Stimulated activated CD8-positive, alpha-beta memory T cell treated with anti-CD3 and anti-CD28 coated beads, Interleukin-4, amount 100 ng/mL, for 1 hour (primary cell): ENCODE measurements at places on chromosomes 4 and X.

DNA sequence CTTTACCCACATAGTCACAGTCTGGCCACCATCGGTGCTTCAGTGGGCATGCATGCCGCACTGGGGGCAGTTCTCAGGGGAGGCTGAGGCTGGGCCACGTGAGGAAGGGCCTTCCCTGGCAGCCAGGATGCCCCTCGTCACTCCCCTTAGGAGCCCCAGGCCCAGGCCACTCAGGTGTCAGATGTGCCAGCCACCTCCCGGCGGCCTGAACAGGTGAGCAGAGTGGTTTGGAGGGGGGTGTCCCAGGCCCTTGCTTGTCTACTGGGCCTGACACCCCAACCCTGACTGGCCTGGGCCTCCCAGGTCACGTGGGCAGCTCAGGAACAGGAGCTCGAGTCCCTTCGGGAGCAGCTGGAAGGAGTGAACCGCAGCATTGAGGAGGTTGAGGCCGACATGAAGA lies 12.1 kb downstream of the CCDC22 start:
- no peak for DNase-seq

- DNase-seq, result no peak
Observed at GRCh38 chrX:8453611-8454010, 11.0 kb upstream of the VCX3B start.

DNA sequence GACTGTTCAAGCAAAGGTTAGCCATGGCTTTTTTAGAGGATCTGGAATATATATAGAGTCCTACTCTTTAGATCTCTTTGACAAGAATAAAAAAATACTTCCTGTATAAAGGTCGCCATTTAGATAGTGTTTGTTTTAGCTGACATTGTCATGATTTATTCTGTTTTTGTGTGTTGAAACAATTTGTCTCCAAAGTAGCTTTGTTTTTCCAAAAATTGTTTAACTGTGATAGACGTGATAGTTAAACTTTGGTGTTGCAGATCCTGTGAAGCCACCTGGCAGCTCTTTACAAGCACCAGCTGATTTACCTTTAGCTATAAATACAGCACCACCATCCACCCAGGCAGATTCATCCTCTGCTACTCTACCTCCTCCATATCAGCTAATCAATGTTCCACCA lies 80.3 kb upstream of the SMARCA5 start:
- no peak for DNase-seq

DNA sequence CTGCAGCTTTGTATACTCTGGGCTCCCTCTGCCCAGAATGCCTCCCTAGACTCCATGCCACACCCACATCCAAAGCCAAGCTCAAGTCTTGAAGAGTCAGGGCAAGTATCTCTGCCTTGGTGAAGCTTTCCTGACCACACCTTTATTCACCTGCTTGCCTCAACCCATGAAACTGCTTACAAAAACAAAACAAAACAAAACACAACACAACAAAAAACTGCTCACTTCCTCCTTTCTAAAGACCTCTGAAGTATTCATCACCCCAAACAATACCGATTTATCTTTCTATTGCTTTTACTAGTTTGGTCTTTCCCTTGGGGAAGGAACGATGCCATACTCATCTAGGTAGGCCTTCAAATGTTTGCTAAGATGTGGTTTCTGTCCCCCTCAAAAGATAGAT lies 45.0 kb downstream of the TMEM165 start:
- DNase-seq, result no peak

DNA sequence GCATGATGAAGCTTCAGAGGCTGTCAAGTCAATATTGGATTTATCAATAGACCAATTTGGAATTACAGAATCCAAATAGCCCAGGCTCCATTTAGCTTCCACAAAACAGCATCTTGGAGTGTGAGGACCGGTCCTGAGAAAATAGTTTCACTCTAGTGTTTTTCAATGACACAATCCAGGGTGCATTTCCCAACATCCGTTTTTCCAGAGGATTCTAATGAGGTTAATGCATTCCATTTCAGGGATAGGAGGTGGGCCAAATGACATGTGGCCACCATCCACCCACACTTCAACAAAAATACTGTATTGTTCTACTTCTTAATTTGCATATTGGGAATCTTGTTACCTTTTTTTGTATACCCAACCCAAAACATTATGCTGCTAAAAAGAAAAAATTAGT lies 229.8 kb upstream of the LDB2 start:
- DNase-seq, result no peak

GRCh38 chrX:24034485-24034884 lies 7.5 kb upstream of the KLHL15 start:
- DNase-seq, result no peak

GRCh38 chr4:152363086-152363485 lies 172.8 kb downstream of the FBXW7 start:
- DNase-seq, result no peak

GRCh38 chr4:78922207-78922606 lies 17.0 kb downstream of the PAQR3 start:
- no peak for DNase-seq

GRCh38 chr4:162392946-162393345 lies 229.1 kb upstream of the FSTL5 start:
- no peak for DNase-seq

GRCh38 chrX:112889400-112889799 lies 48.8 kb upstream of the AMOT start:
- no peak for DNase-seq

DNA sequence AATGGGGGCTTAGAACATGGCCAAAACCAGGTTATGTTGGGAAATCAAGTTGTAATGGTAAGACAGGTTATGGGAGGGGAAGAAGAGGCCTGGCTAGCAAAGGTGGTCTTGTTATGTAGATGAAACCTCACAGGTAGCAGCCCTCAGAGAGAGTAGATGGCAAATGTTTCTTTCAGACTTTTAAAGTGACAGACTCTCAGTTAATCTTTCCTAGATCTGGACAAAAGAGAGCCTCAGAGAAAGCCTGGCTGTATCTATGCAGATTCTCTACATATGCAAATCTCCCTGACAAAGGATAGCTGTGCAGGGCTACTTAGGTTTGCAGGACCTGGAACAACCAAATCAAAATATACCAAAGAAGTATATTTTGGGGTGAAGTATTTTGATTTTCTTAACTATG lies 284.1 kb upstream of the AMOT start:
- no peak for DNase-seq

DNA sequence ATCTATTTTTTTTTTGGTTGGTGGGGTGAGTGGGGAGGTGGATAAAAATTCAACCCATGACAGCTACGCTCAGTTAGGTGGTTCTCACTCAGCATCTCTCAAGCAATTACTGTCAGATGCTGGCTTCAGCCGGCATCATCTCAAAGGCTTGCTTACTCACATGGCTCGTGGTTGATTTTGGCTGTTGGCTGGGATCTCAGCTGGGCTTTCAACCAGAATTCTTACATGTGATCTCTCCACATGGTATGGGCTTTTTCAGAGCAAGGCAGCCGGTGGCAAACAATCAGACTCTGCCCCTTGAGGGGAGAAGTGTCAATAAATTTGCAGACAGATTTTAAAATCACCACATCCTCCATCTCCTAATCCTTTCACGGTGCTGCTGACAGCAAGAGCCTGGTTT lies 47.2 kb downstream of the SLC34A2 start:
- DNase-seq, result no peak

DNA sequence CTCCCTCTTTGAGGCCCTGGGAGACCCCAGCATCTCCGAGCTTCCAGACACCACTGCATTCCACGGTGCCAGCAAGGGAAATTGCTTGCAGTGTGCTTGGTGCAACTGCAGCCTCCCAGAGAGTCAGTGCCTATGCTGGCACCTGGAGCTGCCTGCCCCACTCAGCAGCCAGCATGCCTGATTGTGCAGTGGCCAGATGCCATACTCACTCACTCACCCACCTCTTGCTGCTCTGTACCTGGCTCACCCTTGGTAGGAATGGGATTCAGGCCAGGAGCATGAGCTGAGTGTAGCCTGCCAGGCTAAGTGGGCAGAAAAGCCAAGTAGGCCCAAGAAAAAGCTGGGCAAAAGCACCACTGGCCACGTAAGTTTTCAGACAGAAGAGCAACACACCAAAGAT lies 651.4 kb downstream of the GABRG1 start:
- DNase-seq, result no peak

- no peak for DNase-seq
Observed at GRCh38 chrX:23803931-23804381, 21.0 kb downstream of the SAT1 start.

- no peak for DNase-seq
Observed at GRCh38 chr4:38559374-38559773, 104.6 kb upstream of the KLF3 start.

GRCh38 chr4:110634350-110635162 lies 11.7 kb upstream of the PITX2 start:
- DNase-seq, result no peak

GRCh38 chr4:182695842-182696241 lies 221.3 kb downstream of the DCTD start:
- no peak for DNase-seq

DNA sequence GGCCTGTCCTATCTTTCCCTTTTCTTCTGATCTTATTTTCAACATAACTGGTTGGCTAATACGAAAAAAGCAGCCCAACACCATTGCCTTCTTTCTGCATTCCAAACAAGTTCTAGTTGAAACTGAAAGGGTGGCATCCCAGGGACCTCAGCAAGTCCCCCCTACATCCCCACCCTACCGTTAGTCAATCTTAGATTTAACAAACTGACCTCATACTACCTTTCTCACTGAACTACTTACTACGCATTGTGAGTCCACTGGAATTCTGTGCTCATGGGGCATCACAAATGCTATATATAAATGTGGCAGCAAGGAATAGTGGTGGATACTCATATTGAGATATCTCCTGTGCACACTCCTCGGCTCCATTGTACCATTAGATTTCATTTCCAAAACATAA lies 33.1 kb upstream of the FGF5 start:
- no peak for DNase-seq

- no peak for DNase-seq
Observed at GRCh38 chrX:115259238-115259875, 25.5 kb upstream of the LRCH2 start.

DNA sequence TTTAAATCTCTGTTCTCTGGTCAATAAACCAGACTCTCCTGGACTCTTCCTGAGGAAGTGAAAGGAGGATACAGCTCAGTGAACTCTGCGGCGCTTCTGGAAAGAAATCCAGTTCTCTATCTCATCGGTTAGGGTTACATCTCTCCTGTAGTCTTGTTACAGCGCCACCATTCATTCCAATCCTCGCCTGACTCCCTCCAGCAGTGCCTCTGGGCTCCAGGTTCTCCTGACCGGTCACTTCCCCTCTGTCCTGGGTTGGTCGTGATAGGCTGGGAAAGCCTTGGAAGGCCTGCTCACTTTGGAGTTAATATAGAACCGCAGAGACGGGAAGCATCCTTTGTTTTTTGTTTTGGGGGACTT lies 97.0 kb upstream of the STOX2 start:
- no peak for DNase-seq

DNA sequence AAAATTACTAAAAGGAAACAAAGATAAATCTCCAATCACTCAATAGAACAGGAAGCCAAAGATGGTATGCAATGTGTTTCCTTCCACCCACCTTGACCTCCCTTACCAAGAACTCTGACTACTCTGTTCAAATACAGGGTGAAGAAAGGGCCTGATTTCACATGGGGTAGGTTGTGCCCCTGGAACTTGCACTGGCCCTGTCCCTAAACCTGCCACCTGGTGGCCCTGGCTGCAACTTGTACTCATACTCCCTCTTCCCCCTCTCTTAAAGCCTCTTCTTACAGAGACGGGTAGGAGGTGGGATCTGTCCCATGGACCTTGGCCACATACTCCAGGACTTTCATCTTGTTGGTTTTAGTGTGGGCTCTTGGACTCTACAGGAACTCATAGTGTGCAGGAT lies 17.3 kb upstream of the TMEM185A start:
- DNase-seq, result no peak

DNA sequence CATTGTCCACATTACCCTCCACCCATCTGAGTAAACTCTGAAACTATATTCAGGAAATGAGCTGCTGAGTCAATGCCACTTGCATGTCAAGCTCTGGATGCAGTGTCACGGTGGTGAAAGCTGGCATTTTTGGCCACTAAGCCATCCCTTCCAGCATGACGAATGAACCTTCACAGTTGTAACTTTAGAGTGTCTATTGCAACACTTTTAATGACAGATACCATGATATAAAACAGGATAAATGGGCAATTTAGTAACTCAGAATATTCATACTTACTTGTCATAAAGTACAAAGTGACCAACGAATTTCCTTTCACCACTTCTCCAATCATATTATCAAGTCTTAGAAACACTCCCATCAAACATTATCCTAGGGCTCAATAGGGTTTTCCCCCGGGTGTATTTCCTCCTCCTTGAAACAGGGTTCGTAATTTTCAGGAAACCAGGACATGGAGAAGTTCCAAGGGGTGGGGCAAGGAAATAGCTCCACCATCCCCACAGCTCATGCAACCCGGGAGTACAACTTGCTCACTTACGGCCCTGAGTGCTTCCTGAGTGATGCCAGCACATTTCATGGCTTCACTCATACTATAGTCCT lies 73.1 kb downstream of the MTHFD2L start:
- no peak for DNase-seq

DNA sequence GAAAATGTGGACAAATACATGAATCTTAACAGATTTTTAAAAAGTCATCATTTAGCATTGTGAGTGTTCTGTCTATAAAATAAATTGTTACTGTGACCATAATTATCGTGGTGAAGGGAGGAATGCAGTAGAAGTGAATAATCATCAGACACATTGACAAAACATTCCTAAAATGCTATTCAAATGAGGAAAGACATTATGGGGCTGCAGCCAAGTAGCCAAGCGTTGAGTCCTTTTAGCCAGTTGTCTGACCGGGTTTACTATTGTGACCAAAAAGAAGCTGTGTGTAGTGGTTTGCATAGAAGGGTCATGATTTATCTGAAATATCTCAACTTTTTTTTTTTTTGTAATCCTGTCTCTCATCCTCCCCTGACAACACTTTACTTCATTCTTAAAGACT lies 19.5 kb downstream of the WWC2 start:
- no peak for DNase-seq

DNA sequence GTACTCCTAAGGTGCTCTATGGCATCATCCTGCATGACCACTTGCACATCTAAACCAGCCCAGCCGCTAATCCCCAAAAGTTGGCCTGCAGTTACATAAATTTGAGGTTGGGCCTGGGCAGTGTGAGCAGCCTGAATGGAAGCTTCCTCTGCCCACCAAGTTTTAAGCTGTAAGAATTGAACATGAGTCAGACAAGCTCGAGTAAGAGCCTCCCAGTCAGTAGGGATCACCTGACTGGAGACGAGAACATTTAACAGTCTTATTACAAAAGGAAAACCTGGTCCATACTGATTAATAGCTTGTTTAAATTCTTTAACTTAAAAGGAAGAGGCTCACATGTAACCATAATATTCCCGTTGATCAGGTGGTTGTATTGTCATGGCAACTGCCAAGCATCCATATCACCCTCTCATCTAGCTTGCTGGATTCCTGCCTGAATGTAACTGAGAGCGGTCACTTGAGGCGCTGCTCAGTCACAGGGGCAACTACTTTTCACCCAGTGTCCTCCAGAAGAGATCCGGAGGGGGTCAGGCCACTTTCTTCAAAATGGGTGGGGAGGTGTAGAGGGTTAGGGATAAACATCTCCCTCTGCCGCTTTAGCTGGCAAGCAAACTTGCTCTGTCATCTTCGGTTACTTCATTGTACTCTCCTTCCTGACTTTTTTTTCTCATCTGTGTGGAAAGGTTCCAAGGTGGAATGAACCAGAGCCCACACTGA lies 56.6 kb upstream of the WDR1 start:
- DNase-seq, result no peak
